ENCODE measurements at places on chromosomes 3 and 15.

GRCh38 chr15:47213883-47214282 is 503.4 kb upstream of the SEMA6D start:
- DNase-seq, result no peak

- DNase-seq, result no peak
Observed at GRCh38 chr3:78360849-78361248, 1321.0 kb downstream of the ROBO2 start.

DNA sequence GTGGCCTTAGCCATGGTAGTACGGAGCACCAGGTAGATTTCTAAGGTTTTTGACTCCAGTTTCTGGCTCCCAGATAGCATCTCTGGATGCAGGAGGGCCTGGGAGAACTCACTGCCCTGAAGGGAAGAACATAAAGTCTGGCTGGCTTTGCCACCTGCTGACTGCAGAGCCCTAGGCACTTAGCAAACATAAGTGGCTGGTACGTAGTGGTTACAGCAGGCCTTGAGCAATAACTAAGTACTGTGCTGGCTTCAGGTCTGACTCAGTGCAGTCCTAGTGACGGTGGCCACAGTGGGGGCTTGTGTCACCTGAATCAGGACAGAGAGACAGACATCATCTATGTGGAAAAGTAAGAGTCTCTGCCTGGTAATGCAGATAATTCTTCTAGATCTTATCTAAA is 871.1 kb downstream of the PDCD6IP start:
- DNase-seq, result no peak

DNA sequence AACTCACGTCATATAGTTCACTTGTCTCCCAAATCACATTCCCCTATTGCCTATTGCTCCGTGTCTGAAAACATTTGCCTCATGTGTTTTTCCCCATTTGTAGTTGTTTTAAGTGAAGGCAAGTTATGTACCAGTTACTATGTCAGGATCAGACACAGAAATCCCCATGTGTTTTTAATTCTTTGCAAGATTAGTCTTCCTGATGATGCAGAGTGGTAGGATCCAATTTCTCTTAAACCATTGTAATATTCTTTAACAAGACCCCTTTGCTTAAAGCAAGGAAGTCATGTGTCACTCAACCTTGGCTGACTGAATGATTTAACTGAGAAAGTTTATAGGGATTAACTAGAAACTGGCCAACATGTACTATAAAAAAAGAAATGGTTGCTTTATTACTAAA is 164.4 kb downstream of the OPA1 start:
- no peak for DNase-seq

DNA sequence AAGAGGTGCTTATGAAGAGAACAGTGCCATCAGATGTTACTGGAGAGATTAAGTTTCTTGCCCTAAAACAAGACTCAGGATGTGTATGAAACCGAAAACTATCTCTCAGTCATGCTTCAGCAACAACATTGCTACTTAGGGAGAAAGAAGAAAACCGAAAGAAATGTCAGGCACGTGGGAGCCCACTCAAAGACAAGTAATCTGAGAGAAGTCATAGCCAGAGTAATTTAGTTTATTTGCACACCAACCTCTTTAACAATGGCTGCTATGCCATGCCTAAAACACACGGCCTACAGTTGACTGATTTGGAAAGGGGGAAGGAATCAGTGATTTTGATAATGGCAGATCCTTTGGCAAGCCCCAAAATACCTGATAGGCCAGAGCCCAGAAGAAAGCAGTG is 162.9 kb downstream of the TIGIT start:
- no peak for DNase-seq

DNA sequence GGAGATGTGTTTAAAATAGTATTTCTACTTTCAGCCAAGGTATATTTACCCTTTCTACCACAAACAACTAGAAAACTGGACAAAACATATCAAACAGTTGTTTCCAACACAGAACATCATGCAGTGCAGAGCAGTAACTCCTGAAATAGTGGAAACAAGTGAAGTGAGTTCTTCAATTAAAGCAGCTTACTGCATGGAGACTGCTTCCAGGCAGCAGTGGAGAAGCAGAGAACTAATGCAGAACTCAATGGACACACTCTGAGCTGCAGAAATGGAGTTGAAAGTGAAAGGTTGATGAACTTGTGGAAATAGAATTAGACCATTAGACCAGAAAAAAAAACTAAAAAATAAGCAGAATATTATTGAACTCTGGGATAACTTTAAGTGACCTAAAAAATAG is 478.9 kb downstream of the CNTN6 start:
- DNase-seq, result no peak

DNA sequence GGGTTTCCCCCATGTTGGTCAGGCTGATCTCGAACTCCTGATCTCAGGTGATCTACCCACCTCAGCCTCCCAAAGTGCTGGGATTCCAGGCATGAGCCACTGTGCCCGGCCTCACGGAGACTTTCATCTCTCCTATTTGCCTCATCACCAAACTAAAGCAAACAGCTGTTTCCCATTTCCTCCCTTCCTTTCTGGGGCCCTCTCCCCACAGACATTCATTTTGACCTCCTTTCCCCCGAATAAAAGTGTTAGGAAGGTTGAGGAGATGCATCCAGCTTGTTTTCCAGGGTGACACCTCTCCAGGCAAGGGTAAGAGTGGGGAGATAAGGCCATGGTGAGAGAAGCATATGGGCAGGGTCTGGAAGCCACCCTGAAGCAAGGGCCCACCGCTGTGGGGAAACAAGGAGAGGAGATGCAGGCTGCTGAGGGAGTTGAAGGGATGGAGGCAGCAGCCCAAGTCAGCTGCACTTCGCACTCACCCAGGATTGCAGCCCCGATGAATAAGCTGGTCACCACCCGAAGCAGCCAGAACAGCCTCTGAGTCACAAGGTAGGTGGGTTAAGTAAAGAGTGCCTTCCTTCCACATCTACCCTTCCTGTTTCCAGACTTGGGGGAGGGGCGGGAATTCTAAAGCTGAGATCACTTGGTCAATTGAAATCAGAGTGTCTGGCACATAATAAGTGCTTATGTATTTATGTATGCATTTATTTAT is 7.7 kb downstream of the DUOXA2 start:
- no peak for DNase-seq

- no peak for DNase-seq
Observed at GRCh38 chr15:70114221-70114620, 16.5 kb upstream of the TLE3 start.

- no peak for DNase-seq
Observed at GRCh38 chr15:85943791-85944190, 135.9 kb upstream of the AGBL1 start.

GRCh38 chr3:40715551-40715950 is 190.8 kb downstream of the ZNF621 start:
- no peak for DNase-seq

DNA sequence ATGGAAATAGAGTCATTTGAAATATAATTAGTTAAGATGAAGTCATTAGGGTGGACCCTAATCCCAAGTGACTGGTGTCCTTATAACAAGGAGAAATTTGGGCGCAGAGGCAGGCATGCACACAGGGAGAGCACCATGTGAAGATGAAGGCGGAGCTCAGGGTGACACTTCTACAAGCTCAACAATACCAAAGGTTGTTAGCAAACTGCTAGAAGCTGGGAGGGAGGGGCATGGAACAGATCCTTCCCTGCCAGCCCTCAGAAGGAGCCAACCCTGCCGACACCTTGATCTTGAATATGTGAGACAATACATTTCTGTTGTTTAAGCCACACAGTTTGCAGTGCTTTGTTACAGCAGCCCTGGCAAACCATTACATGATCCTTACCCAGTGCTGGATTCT is 57.8 kb downstream of the CCNL1 start:
- no peak for DNase-seq

DNA sequence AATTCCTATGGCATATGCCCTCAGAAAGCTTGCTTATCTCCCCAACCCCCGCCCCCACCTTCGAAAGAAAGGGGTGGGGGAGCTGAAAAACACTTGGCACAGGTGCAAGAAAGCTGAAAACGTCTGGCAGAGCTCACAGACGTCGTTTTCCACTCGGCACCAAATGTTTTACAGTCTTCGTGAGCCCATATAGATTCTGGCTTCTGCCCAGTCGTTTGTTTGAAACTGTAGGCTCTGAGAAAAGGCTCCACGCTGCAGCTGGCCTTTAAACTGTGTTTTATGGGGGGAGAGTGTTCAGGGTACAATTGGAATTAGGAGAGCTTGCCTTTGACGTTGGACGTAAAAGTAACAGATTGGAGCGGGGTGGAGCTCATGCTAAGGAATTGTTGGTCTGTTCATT is 130.3 kb downstream of the MDFIC2 start:
- DNase-seq, result no peak

DNA sequence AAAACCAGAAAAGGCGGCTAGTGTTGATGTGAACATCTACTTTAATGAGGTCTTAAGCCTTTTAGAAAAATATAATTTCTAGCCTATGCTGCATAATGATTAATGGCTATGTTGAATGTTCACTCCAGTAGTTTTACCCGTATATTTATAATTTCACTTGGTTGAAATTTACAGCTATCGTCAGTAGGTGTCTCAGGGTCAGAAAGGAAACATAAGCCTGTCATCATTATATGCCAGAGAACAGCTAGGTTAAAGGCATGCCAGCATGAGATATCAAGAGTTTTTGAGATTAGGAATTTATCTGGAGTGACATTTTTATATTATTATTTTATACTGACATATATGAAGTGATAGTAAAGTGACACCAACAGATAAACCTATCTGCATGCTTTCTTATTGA is 904.1 kb downstream of the OTOL1 start:
- no peak for DNase-seq

GRCh38 chr3:170414202-170414663 is 4.4 kb upstream of the CLDN11 start:
- no peak for DNase-seq

DNA sequence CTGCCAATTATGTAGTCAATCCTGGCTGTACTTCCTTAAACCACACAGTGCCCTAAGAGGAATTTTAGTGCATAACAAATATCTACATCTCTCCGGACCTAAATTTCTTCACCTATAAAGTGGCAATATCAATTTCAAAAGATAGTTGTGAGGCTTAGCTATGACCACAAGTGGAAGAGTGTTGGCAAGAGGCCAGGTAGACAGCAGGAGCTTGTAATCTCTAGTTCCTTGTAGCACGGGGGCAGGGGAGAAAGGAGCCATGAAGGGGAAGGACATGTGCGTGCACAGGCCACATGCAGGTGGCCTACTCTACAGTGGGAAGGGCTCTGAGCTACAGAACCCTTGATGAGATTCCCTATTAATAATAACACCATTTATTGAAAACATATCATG is 269.7 kb downstream of the ABHD5 start:
- DNase-seq, result no peak

- DNase-seq, result no peak
Observed at GRCh38 chr3:64088408-64089205, 65.3 kb upstream of the PSMD6 start.

DNA sequence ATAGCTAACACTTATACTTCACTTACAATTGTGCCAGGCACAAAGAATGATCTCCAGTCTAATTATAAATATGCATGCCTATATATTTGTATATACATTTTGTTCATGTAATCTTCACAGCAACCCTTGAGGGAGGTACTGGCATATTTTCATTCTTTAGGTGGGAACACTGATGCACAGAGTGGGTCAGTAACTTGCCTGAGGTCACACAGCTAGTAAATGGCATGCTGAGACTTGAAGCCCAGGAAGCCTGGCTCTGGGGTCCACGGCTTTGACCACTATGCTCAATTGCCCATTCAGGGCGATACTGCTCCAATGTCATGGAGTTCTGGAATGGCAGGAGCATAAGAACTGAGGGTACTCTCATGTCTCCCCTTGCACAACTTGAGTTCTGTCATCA is 139.8 kb downstream of the SHQ1 start:
- no peak for DNase-seq

- no peak for DNase-seq
Observed at GRCh38 chr15:90400005-90400758, 12.1 kb downstream of the IQGAP1 start.

DNA sequence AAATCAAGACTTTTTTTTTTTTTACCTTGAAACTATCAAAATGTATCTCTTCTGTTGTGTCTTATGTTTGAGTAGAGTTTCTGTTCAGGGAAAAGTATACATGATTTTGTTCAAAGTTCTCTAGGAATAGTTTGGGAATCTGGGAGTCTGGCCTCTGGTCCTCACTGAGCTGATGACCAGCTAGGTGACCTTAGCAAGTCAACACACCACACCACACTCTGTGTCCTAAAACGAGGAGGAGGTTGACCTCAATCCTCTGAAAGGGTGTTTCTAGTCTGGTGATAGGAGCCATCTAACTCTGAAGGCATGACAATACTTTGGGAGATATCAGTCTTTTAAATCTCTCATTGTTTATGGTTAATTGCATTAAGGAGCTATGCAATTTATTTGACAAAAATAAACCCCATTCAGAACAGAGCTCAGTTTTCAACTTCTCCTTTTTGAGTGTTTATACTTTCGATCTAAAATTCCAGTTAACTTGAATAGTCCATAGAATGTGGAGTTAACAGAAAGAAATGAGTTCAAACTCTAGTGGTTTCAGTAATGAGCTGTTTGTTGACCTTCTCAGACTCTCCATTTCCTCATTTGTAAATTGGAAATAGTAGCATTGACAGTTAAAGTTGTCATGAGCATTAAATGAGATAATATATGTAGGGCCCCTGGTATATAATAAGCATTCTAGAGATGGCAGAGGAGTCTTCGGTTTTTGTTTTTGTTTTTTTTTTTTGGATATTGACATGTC is 112.2 kb upstream of the LRRN1 start:
- no peak for DNase-seq

GRCh38 chr3:108234387-108234957 is 12.2 kb upstream of the IFT57 start:
- DNase-seq, result no peak

DNA sequence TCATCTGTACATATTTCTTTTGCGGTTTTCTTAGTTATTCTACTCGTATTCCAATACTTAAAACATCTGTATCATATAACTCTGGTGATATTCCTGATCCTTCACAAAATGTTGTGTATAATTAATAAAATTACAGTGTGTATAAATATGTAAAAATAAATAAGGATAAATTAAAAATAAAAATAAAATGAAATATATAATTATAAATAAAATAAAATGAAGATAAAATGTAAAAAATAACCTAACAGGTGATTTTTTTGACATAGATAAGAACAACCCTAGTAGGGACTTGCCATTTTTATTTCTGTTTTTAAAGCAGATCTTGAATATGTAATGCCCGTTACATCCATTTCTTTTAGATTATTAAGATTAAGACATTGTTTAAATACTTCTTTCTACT is 25.6 kb downstream of the IL1RAP start:
- DNase-seq, result no peak

DNA sequence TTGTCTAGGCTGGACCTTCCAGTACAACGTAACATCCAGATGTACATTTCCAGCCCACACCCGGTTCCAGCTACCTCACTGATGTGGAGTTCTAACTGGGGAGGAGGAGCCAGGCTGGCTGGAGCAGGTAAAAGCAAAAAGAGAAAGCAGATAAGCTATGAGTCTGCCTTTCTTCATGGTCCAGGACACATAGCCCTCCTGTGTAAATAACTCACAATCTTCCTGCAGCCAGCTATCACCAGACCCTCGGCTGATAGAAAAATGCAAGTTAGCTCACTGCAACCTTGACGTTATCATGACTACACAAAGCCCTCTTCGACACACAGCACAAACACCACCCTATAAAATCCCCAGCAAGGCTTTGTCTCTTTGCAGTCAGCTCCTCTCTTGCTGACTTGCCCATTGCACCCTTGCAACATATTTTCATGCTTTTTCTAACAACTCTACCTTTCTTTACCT is 20.5 kb upstream of the ELP6 start:
- no peak for DNase-seq

- DNase-seq, result no peak
Observed at GRCh38 chr3:189688262-189688661, 57.1 kb downstream of the TP63 start.
